ENCODE measurements at places on chromosomes 3 and 15.

DNA sequence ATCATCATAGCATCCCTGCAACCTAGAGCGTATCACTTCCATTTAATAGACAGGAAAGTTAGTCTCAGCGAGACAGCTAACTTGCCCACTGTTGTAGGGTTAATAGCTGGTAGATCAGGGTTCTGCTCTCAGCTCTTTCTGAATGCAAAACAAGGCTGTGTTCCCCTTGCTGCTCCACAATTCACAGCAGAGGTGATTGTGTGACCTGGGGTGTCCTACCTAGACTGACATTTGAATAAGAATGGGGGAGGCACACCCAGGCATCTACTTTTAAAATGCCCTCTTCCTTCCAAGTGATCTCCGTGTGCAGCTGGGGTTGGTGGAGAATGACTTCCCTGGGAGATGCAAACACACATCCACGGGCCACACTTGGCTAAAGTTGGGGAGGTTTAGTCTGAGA lies 43.0 kb upstream of the CACNA2D3 start:
- DNase-seq, result no peak

DNA sequence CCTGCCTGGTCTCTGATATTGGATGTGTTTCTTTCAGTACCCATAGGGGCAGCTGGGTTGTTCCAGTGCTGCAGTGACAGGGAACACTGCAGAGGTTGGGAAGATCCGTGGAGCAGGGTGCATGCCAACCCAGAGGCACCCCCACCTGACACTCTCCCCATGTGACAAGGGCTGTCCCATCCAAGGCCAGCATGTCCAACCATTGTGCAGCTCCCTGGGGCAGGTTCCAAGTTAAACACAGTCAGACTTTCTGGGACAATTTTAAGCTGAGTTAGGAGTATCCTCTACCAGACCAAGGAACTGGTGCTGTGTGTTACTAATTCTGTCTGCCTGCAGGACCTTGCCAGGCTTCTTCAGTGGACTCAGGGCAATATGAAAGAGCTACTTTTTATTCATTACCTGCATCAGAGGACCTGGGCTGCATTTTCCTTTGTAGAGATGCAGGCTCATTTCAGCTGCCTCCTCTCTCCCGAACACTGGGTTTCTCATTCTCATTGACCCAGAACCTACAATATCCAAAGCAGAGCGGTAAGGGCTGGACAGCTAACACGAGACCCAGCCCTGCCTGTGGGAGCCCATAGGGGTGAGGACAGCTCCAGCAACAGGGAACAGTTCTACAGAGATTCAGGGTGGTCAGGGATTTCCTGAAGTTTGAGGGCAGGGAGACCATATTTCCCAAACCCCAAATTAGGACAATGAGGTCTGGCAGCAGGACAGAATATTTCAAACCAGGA lies 72.7 kb downstream of the SPSB4 start:
- DNase-seq, result no peak

DNA sequence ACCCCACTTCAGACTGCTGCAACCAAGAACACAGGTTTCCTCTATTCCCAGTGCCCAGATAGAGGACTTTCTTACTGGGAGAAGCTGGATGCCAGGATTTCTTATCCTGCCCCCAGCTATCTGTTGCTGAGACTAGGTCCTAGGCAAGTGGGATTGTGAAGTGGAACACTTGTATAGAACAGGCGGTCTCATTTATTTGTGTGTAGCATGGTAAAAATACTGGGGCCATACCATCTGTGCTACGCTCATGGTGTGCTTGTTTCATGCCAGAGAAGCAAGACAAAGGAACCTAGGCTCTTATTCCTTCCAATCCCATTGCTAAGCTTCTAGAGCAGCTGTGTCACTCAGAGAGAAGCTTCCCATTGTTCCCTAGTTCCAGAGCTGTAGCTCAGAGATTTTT lies 191.5 kb upstream of the EPHA6 start:
- no peak for DNase-seq

- no peak for DNase-seq
Observed at GRCh38 chr15:51814606-51815005, 14.8 kb upstream of the TMOD3 start.

GRCh38 chr3:115418583-115418982 lies 204.7 kb upstream of the GAP43 start:
- no peak for DNase-seq

DNA sequence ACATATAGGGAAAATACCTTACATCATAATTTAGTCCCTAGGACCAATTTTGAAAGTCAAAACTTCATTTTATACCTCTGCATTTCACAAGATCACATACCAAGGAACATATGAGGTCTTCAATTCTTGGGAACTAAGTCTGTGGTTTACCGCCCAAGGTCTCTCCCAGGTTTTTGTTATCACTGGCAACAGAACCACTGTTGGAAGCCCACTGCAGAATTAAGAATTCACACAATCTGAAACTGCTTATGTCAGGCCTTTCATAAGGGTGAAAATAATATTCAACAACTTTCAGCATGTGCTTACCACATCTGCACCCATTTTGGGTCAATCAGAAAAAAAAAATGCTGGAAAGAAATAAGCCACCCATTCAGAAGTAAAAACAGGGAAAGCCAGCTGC lies 107.2 kb upstream of the MME start:
- DNase-seq, result no peak

GRCh38 chr15:30924353-30924752 lies 20.6 kb downstream of the FAN1 start:
- no peak for DNase-seq

DNA sequence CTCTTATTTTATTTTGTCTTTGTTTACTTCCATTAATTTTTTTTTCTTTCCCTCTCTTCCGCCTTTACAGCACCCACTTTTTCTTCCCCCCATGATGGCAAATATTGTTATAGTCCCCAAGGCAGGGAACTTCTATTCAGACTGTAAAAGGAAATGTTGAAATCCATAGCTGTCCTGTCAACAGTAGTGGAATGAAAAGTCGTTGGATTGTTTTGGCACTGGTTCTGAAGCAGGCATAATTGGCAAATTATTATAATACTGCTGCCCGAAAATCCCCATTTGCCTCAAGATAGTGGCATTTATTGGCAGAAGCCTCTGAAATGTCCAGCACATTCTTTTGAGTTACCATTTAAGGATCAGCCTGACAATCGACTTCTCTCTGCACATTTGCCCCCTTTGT lies 150.6 kb downstream of the TPRG1 start:
- DNase-seq, result no peak

DNA sequence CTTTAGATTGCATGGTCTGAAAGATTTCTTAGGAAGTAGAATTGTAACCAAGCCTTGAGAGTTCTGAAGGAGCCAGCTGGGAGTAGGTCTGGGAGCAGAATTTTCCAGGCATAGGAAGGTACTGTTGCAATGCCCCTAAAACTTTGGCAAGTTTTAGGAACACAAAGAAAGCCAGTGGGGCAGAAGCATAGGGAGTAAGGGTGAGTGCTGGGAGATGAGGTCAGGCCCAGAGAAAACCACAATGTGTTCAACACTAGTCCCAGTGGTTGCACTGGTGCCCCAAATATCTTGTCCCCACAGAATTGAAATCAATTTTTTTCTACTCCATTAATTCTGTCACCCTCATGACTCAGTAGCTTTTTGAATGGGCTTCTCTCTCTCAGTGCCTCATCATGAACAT lies 120.7 kb upstream of the GALNT15 start:
- DNase-seq, result no peak

DNA sequence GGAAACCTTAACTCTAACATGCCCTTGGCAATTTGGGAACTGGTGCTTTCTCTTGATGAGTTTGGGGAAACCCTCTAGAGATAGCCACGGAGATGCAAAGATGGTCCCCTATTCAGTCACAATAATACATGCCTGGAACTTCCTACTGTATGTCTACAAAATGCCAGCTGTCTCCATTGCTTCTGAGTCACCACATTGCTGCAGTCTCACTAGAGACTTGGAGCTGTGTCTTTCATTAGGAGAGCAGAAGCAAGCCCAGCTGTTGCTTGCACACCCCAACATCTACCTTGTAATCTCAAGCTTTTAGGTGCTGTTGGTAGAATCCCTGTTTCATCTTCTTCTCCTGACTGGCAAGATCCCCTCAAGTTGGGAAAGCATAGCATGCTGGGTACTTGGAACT lies 261.0 kb downstream of the ADAMTSL3 start:
- DNase-seq, result no peak

- no peak for DNase-seq
Observed at GRCh38 chr15:64149893-64150578, 1.5 kb upstream of the SNX22 start.

DNA sequence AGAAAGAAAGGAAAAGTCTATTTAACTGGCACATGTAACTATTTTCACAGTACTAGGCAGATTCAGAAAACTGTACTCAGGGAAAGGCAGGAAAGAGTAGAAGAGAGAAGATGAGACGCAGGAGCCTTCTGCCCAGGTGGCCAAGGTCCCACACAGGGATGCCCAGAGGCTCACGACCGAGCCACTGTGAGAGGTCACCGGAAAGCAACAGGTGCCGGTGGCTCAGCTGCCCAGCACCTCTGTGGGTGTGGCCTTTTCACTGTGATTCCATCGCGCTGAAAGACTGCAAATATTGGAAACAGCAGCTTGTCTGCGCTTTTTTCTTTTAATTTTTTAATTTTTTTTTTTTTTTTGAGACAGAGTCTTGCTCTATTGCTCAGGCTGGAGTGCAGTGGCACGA lies 226.8 kb downstream of the OCA2 start:
- no peak for DNase-seq

DNA sequence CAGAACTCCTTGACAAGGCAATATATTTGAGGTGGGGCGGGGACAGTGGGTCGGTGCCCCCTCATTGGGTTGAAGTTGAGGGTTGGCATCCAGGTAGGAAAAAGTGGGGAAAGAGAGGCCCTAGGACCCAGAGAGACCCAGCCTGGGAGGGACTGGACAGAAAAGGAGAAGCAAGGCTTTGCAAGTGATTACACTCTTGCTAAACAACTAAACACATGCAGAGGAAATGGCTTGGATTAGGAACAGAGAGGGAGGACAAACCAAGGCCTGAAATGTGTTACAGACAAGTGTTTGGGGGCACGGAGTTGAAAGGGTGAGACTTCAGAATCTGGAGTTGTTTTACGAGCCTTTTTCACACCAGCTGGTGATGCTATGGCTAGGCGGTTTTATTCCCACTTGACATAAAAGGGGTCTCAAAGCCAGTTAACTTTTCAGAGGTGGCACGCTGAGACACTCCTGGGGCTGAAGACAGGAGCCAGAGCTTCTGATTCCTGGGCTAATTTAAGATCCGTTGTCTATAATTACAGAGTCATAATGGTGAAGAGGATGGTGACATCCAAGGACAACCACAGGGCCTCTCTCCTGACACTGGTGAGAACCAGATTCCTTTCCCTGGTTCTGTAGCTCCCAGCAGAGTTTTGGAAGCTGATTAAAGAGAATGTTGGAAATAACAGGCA lies 7.7 kb upstream of the KCTD6 start:
- DNase-seq, result no peak

DNA sequence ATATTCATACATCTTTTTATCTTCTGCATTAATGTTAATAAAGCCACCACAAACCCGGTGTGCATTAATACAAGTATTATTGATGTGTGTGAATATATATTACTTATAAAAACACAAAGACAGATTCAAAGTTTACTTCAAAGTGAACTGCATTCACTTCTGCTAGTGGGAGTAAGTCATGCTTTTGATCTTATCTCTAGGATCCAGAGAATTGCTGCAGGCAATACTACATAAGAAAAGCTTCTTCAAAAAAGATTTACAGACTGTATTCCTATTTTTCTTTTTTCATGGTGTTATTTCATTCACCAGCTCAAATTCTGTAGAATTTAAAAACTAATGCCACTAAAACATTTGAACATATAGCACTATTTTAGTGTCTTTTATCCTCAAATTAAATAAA lies 87.5 kb upstream of the CBLB start:
- no peak for DNase-seq

GRCh38 chr3:196341137-196341536 lies 2.9 kb upstream of the TM4SF19 start:
- no peak for DNase-seq

- peak; percentile 21 for DNase-seq
Observed at GRCh38 chr15:76258460-76258859, 52.8 kb downstream of the ETFA start.

DNA sequence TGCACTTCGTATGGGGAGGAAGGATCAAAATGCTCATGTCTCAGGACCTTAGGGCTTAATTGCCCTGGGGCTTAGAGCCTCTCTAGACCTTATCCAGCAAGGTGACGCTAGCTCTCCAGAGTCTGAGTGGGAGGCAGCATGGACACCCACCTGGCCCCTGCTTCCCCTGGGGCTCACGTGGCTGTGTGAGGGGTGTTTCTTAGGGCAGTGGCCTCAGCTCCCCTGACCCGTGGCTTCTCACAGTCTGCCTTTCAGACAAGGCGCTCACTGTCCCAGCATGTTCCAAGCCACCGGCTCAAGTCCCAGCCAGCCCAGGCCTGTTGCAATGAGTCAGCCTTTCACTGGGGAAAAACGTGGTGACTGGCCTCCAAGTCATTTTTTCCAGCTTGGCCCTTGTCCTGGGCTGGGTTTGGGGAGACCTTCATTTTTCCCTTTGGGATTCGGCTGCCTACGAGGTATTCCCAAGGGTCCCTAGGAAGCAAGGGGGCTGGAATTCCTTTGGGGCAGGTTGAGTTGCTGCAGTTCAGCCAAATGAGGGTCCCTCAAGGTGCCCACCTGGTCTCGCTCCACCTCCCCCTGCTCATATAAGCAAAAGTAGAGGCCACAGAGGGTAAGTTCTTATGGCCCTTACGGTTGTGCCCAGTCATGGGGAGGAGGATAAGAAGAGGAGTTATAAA lies 15.7 kb downstream of the BHLHE40 start:
- DNase-seq, result no peak

- DNase-seq, result no peak
Observed at GRCh38 chr3:174466471-174467054, 392.6 kb upstream of the NAALADL2 start.

DNA sequence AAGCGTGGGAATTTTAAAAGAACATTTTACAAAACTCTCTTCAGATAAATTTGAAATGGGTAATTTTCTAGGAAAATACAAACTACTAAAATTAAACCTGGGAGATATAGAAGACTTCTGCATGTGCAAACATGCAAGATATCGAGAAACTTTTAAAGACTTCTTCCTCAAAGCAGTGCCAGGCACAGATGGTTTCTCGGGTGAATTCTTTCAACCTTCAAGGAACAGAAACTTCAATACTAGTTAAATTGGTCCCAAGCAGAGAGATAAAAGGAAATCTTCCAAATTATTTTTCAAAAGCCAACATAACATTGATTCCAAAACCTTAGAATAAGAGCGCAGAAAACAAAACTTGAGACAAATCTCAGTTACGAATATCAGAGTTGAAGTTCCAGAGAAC lies 732.7 kb downstream of the PDCD6IP start:
- DNase-seq, result no peak

GRCh38 chr15:51067510-51067909 lies 27.2 kb downstream of the TNFAIP8L3 start:
- DNase-seq, result no peak

Measured in NCI-H446 treated with DMSO at 0.1 percent for 48 hours (cell line).